ENCODE measurements at places on chromosomes 5 and 9.

GRCh38 chr5:132176521-132176945 lies 51.1 kb downstream of the P4HA2 start:
- DNase-seq = no peak

- no peak for DNase-seq
Measured at GRCh38 chr5:39448506-39449128, 23.8 kb upstream of the DAB2 start.

GRCh38 chr9:26244661-26245451 lies 566.6 kb upstream of the TUSC1 start:
- peak; percentile 62 for DNase-seq

- DNase-seq = no peak
Measured at GRCh38 chr5:60852940-60853339, 8.9 kb upstream of the ELOVL7 start.

DNA sequence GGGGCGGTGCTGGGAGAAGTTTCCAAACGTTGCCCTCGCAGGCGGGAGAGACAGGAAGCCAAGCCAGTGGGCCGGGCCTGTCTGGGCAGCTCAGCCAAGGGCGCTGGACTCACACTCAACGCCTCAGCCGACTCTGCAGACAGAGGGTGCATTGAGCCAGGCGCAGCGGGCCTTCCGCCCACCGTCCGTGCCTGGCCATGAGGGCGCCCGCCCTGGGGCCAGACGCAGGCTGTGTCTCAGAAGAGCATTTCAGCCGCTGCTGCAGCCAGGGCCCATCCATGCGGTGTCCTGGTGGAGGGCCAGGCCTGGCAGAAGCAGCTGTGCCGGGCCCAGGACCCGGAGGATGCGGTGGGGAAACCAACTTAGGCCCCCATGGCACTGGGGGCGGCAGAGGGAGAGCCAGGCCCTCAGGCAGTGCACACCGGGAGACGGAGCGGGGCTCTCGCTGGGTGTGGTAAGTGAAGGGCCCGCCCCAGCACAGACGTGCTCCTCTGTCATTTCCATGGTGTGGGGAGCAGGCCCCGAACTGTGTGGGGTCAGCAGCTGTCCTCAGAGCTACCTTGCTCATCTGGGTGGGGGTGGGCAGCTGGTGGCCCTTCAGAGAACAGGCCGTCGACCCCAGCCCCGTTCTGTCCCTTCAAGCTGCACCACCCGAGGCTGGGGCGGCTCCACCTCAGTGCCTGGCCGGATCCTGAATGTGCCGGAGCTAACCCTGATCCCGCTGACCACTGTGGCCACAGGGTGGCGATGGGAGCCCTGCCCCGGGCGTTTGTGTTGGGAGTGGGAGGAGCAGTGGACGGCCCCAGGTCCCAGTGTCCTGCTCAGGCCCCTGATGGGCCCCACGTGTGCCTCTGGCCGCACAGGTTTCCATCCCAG lies 18.0 kb downstream of the DNLZ start:
- DNase-seq = no peak

DNA sequence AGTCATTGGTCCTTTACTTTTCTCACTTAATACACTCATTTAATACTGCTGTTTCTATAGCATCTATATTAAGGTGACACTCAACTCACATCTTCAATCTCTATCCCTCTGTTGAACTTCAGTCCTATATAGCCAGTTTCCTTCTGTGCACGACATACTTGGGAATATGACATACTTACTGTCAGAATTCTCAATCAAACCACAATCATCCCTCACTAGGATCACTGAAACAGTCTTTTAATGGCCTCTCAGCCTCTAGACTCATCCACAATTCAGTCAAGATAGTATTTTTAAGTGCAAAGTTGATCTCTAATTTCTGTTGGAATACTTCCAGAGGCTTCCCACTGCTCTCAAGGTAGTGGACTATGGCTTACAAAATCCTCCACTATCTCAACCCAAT lies 251.0 kb upstream of the MEF2C start:
- no peak for DNase-seq

GRCh38 chr5:143691945-143692290 lies 120.0 kb upstream of the HMHB1 start:
- DNase-seq = no peak

- peak; percentile 63 for DNase-seq
Measured at GRCh38 chr5:147437161-147437596, 72.7 kb downstream of the DPYSL3 start.

All from fibroblast of skin of abdomen (primary cell).